ENCODE measurements at places on chromosomes 6 and 20.

GRCh38 chr20:17721802-17722486 lies 22.2 kb downstream of the BANF2 start:
- no peak for DNase-seq

DNA sequence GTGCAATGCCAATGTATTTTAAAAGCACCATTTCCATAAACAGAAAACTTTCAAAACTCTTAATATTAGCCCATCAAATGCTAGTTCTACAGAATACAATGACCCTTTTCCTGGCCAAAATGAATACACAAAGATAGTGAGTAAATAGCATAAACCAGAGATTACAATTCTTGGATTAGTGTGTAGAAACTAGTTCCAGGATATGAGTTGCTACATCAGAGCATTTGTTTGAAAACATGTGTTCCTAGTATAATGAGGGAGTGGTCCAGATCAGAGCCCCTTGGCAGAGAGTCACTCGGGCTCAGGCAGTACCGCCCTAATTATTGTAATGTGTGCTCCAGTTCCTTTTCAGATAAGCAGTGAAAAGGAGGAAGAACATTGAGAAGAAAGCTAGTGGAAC lies 63.7 kb upstream of the COL21A1 start:
- DNase-seq = no peak

- no peak for DNase-seq
Measured at GRCh38 chr6:40692337-40692736, 105.2 kb upstream of the LRFN2 start.

GRCh38 chr20:59222253-59223181 lies 58.9 kb downstream of the ZNF831 start:
- DNase-seq = peak; percentile 45

- DNase-seq = no peak
Measured at GRCh38 chr20:33463332-33464101, 20.0 kb upstream of the SNTA1 start.

- no peak for DNase-seq
Measured at GRCh38 chr6:13368079-13368730, 39.9 kb upstream of the TBC1D7 start.

- no peak for DNase-seq
Measured at GRCh38 chr6:41373919-41374617, 38.7 kb downstream of the NCR2 start.

- no peak for DNase-seq
Measured at GRCh38 chr20:1490643-1491195, 501 bp downstream of the SIRPB2 start.

GRCh38 chr6:44002593-44003344 lies 124.5 kb downstream of the MRPL14 start:
- peak; percentile 58 for DNase-seq

DNA sequence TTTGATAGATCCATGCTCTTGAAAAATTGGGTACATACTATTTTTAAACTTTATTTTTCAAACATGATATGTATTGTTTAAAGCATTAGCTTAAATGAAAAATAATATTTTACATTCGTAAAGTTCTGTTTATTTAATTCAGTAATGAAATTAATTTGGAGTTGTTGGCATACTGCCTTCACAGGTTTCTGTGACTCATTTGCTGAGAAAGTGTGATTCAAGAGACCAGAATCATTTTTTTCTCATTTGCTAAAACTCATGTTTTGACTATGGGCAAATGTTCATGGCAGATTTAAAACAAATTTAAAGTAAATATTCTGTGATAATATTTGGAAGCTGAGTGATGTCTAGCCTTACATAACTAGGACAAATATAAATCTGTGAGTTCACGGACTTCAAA lies 230.4 kb downstream of the BCKDHB start:
- no peak for DNase-seq

DNA sequence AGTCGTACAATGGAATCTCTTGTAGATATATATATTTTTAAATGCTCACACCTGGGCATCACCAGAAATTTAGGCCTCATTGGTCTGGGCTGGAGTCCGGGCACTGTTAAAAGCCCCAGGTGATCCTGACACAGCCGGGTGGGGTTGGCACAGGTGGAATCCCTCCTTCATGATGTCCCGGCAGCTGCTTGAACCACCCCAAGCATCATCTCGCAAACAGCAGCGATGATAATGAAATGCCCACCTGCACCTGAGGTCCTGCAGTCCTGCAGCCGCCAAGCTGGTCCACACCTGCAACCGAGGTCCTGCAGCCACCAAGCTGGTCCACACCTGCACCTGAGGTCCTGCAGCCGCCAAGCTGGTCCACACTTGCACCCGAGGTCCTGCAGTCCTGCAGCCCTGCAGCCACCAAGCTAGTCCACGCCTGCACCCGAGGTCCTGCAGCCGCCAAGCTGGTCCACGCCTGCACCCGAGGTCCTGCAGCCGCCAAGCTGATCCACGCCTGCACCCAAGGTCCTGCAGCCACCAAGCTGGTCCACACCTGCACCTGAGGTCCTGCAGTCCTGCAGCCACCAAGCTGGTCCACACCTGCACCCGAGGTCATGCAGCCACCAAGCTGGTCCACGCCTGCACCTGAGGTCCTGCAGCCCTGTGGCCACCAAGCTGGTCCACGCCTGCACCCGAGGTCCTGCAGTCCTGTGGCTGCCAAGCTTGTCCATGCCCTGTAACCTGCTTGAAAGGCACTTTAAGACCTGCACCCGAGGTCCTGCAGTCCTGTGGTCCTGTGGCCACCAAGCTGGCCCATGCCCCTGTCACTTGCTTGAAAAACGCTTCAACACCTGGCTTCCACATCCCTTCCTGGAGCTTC lies 261.2 kb downstream of the DLL1 start:
- DNase-seq = no peak

DNA sequence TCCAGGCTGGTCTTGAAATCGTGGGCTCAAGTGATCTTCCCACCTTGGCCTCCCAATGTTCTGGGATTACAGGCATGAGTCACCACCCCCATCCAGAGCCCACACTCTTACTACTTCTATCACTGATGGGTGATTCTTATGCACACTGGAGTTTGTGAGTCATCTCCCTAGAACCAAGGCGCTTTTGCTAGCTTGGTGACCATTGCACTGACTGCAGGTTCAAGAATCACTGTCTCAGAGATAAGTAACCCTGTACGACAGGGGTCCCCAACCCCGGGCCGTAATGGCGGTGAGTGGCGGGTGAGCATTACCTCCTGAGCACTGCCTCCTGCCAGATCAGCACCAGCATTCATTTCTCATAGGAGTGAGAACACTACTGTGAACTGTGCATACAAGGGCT lies 118.8 kb downstream of the MAP3K7 start:
- DNase-seq = no peak

- DNase-seq = no peak
Measured at GRCh38 chr20:22775671-22776139, 191.3 kb upstream of the FOXA2 start.

DNA sequence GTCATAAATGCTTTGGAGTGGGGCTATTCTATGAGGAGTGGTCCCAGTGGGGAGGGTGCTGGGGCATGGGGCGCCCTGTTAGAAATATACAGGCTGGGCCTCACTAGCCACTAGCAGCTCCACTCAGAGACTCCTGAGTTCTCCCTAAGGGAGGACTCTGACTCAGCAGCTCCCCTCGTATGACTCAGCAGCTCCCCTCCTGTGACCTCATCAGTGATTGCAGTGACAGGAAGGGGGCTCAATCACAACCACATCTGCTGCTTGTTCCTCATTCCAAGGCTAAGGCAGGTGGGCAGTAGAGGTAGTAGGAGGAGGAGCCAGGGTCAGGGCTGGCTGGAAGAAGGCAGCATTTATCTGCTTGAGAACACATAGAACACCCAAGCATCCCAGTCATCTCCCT lies 73.7 kb downstream of the PRND start:
- no peak for DNase-seq

- DNase-seq = no peak
Measured at GRCh38 chr6:111980143-111980542, 73.8 kb upstream of the CCN6 start.

- no peak for DNase-seq
Measured at GRCh38 chr6:158568549-158568948, 8.7 kb downstream of the TMEM181 start.

- DNase-seq = no peak
Measured at GRCh38 chr6:36280467-36280866, 10.6 kb downstream of the PNPLA1 start.

DNA sequence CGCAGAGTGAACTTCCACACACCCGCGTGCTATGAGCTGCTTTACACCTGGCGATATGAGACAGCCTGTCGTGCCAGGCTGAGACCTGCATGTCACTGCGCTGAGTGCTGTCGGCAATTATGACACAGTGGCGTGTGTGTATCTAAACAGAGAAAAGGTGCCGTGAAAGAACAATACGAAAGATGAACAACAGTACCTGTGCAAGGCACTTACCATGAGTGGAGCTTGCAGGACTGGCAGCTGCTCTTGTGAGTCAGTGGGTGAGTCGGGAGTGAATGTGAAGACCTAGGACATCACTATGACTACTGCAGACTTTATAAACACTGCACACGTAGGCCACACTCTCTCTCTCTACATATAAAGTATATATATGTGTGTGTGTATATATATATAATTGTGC lies 68.5 kb upstream of the DUSP22 start:
- no peak for DNase-seq

DNA sequence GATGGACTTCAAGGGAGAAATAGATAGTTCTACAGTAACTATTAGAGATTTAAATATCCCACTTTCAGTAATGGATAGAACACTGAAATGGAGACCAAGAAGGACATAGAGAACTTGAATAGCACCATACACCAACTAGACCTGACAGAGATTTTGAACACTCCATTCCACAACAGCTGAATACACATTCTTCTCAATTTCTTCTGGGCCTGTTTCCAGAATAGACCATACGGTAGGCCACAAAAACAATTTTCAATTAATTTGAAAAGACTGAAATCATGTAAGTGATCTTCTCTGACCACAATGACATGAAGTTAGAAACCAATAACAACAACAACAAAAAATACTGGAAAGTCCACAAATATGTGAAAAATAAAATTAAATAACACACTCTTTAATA lies 979.1 kb upstream of the FLRT3 start:
- no peak for DNase-seq

GRCh38 chr6:34497411-34497810 lies 31.5 kb downstream of the PACSIN1 start:
- no peak for DNase-seq

GRCh38 chr20:13788167-13788834 lies 3.5 kb downstream of the NDUFAF5 start:
- DNase-seq = peak; percentile 38

DNA sequence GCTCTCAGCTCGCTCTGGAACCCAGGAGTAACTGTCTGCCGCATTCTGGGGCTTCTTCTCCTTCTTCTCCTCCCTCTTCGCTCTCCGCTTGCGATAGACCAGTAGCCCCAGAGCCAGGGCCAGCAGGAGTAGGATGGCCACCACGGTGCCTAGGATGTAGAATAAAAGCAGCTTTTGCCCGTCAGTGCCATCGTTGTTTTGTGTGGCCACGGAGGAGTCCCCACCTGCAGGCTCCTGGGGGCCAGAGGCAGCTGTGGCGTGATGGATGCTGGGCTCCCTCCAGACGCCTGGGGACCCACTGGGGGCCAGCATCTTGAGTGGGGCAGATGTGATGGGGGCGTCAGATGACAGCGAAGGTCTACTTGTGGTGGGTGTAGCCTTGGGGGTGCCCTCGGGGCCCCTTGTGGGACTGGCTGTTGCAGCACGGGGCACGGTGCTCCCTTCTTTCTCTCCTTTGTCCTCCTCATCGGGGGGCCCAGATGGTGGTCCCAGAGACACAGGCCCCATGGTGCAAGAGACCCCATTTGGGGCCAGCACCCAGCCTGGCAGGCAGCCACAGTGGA lies 1.8 kb downstream of the CD93 start:
- DNase-seq = no peak

GRCh38 chr20:4601630-4602296 lies 119.9 kb upstream of the PRND start:
- DNase-seq = no peak

- no peak for DNase-seq
Measured at GRCh38 chr20:8431538-8432434, 299.7 kb downstream of the PLCB1 start.

GRCh38 chr6:3108746-3109414 lies 9.6 kb upstream of the BPHL start:
- no peak for DNase-seq

DNA sequence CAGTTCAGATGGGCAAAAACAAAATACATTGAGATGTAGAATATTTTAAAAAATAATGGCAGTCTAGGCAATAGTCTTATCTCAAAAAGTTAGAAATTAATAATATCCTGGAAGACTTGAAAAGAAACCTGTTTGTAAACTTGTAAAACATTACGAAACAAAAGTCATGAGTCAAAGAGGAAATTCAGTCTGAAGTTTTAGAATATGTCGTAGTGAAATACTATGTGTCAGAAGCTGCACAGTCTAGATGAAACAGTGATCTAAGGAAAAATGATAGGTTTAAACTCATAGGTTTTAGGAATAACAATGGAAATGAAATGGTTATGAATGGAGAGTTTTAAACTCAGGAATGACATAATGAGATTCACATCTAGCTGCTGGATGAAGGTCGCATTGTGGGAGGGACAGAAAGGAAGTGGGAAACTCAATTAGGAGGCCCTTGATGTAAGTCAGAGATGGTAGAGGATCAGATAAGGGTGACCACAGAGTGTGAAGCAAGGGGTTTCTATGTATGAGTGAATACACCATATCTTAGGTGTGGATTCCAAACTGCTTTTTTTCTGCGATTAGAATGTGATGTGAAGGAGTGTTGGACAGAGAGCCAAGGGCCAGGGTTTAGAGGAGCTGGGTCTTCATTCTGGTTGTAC lies 2.8 kb downstream of the SNRPB2 start:
- DNase-seq = no peak

- no peak for DNase-seq
Measured at GRCh38 chr6:149454346-149454848, 30.4 kb downstream of the ZC3H12D start.

DNA sequence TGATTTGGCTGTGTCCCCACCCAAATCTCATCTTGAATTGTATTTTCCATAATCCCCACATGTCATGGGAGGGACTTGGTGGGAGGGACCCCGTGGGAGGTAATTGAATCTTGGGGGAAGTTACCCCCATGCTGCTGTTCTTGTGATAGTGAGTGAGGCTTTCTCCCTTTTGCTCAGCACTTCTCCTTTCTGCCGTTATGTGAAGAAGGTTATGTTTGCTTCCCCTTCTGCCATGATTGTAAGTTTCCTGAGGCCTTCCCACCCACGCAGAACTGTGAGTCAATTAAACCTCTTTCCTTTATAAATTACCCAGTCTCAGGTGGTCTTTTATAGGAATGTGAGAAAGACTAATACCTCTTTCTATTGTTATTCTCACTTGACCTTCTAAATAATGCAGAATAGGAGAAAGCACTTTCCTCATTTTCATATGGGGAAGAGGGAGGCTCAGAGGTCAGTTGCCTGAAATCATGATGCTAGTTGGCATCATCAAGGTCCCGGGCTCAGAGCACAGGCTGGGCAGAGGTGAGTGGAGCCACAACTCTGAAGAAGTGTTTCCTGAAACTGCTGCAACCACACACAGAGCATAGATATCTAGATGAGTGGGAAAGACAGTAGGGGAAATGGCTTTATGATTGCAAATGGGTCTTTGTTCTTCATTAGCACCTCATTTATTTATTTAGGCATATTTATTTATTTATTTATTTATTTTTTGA lies 191.0 kb downstream of the QKI start:
- no peak for DNase-seq

- no peak for DNase-seq
Measured at GRCh38 chr6:24643920-24644319, 2.1 kb downstream of the KIAA0319 start.

- no peak for DNase-seq
Measured at GRCh38 chr6:134443009-134443408, 125.1 kb upstream of the SGK1 start.

- no peak for DNase-seq
Measured at GRCh38 chr6:52712136-52712535, 41.2 kb downstream of the TMEM14A start.
